ENCODE measurements at places on chromosomes 16 and 17.

- DNase-seq: no peak
These were observed 25.3 kb upstream of the TRPV3 start for GRCh38 chr17:3582915-3583314.

DNA sequence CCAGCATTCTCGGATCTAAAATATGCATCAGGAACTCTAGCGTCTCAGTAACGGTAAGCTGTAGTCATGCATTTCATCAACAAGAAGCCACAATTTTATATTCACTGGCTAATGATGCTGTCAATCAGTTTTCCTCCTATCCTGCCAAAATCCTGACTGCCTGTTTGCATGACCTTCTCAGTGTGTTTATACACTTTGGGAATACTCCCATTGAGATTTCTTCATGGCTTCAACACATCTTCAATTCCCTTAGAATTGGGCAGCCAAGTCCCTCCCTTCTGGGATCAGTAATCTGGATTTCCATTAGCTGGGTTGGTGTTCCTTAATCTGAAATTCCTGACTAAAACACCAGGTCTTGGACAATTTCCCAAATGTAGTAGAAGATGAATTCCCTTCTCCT is 348.9 kb upstream of the DYNLRB2 start:
- no peak for DNase-seq

DNA sequence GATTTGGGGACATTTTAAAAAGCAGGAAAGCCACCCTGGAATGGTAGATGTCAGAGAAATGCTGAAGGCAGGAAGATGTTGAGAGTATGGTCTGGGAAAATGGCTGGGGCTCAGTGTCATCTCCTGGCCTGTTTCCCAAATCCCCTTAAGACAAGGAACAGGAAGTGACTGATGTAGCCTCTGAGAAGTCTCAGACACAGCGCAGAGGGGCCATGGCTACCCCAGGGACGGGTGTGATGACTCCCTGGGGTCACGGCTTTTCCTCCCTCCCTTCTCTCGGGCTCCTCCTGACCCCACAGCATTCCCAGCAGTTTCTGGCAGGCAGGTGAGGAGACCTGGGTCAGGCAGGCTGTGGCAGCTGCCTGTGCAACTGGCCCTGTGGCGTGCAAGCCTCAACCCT is 45.4 kb downstream of the RAP1GAP2 start:
- DNase-seq: peak; percentile 81

DNA sequence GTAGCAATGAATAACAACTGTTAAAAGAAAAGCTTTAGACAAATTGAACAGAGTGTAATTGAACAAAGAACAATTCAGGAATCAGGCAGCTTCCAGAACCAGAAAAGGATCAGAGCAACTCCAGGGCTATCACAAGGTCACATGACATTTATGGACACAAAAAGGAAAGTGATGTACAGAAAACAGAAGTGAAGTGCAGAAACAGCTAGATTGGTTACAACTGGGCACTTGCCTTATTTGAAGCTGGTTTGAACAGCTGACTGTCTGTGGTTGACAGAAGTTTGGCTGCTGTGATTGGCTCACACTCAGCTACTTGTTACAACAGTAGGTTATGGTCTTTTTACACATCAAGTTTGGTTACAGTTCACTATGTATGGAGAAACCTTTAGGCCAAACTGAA is 14.8 kb downstream of the EFCAB5 start:
- no peak for DNase-seq

- DNase-seq: no peak
These were observed 9.2 kb upstream of the ACSF3 start for GRCh38 chr16:89084411-89084810.

DNA sequence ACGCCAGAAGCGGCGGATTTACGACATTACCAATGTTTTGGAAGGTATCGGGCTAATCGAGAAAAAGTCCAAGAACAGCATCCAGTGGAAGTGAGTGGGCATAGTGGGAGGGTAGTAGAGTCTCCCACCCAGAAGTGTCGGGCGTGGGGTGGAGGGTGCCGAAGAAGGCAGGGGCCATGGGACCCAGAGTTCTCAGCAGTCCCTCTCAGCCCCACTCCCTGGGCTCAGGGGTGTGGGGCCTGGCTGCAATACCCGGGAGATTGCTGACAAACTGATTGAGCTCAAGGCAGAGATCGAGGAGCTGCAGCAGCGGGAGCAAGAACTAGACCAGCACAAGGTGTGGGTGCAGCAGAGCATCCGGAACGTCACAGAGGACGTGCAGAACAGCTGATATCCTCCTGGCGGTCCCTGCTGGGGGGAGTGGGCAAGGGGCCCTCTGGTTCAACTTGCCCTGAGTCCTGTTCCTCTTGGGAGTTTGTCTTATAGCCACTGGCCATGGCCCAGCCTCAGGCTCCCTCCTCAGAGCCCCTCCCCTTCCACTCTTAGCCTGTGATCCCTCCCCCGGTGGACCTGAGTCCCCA is 916 bp downstream of the E2F4 start:
- DNase-seq: no peak

DNA sequence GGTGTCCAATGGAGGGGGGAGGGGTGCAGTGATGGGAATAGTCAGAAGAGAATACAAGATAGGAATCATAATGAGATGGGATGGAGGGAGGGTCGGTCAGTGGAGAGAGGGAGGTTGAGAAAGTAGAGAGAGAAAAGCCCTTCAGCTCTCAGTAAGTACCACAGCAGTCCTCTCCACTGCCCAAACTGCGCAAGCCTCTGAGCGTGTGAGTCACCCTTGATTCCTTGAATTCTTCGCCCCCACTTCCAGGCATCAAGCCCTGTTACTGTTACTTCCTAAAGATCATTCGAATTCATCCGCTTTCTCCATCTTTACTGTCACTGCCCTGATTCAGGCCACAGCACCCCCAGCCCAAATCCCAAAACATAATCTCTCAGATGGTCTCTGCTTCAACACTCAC is 2.5 kb downstream of the GUCY2D start:
- DNase-seq: peak; percentile 58

- DNase-seq: no peak
These were observed 9.8 kb downstream of the SCGB1C2 start for GRCh38 chr17:146983-147761.

DNA sequence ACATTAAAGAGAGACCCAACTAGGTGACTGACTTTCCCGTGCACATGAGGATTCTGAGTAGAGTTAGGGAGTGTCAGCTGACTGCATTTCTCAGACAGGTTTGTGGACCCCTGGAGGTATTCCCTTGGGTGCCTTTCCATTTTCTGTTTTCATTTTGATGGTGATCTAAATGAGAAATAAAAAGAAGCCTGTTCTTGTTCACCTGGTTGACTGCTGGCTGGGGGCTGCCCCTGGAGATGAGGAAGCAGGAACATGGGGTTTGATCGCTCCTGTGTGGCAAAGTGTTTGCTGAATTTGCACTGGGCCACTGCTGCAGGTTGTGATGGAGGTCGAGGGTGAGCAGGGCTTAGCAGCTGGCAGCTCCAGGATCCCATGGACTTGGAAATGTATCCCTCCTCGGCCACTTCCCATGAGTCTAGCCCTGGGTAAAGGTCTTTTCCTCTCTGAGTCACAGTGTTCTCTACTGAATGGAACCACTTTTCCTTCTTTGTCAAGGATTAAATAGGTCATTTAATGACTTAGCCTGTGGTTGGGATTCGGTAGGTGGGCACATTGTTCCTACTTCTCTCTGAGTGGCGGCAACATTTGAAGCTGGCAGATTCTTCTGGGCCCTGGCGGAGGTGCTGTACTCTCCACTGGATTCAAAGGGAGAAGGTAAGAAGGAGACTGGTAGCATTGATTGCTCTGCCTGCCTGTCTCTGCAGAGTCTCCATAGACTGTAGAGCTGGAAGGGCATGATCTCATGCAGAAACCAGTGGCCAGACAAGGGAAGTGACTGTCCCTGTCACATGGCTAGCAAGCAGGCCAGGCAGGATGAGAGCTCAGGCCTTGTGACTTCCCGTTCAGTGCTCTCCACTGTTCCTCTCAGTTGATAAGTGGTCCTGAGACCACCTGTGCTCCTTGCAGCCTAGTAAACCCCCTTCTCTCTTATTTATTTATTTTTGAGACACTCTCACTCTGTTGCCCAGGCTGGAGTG is 17.9 kb downstream of the SNX29 start:
- peak; percentile 18 for DNase-seq

- DNase-seq: no peak
These were observed 40.7 kb downstream of the SNX20 start for GRCh38 chr16:50640391-50640790.

DNA sequence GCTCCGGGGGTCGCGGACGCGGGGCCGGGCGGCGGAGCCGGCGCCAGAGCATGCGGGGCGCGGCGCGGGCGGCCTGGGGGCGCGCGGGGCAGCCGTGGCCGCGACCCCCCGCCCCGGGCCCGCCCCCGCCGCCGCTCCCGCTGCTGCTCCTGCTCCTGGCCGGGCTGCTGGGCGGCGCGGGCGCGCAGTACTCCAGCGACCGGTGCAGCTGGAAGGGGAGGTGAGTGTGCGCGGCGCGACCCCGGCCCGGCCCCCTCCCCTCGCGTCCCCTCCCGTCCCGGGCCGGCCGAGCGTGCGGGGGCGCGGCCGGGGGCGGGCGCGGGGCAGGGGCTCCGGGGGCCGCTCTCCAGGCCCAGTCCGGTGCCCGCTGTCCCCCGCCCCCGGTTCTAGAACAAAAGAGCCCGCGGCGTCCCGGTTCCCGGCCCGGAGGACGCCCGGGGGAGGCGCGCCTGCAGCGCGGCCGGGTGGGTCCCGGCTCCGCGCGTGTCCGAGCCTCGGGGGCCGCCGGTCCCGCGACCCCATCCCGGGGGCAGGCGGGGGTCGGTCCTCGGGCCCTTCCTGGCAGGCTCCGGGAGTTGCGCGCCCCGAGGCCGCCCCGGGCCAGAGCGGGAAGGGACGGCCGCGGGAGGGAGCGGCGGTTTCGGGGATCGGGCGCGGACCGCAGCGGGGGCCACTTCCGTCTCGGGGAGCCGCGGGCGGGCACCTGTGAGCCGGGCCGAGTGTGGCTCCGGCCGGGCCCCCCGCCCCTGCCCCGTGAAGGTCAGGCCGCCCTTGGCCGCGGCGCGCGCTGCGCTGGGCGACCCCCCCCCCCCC is 563 bp downstream of the METRNL start:
- DNase-seq: no peak

DNA sequence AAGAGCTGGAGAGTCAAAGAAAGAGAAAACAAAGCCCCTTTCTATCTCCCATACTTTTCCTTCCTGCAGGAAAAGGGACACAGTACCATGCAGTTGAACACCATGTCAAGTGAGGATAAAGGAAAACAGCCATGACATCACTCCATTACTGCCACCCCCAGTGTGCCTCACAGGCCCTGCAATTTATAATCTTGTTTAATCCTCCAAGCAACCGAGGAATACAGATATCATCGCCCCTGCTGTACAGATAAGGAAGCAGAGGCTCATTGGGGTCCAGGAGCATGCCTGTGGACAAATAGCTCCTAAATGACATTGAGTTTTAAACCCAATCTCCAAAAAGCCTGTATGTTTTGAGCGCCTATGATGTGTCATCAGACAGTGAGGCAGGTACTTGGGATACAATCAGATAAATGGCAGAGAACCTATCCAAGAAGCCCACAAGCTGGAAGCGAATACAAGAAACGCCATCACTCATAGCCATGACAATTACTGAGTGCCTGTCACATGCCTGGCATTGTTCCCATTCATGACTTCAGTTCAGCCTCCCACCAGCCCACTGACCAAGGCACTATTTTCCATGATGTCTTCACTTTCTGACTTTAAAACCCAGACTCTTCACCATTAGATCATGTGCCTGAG is 45.5 kb downstream of the CPPED1 start:
- DNase-seq: no peak

- no peak for DNase-seq
These were observed 1.2 kb downstream of the GID4 start for GRCh38 chr17:18040261-18040858.

DNA sequence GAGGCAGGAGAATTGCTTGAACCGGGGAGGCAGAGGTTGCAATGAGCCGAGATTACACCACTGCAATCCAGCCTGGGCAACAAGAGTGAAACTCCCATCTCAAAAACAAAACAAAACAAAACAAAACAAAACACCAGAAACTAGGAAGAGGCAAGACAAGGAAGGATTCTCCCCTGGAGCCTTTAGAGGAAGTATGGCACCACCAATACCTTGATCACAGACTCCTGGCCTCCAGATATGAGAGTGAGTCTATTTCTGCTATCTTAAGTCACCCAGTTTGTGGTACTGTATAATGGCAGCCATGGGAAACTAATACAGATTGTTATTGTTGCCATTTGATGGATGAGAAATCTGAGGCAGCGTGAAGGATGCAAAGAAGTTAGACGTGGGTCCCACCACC is 14.6 kb upstream of the CPPED1 start:
- no peak for DNase-seq

- no peak for DNase-seq
These were observed 459.8 kb downstream of the CDH8 start for GRCh38 chr16:61576476-61576875.

- peak; percentile 63 for DNase-seq
These were observed 22.6 kb downstream of the ZFHX3 start for GRCh38 chr16:73025151-73025855.

GRCh38 chr16:49858200-49859124 is 2.5 kb upstream of the ZNF423 start:
- DNase-seq: peak; percentile 34

GRCh38 chr17:32350666-32351418 is 885 bp downstream of the ZNF207 start:
- peak; percentile 66 for DNase-seq

GRCh38 chr17:76558198-76559095 is 18.6 kb downstream of the PRCD start:
- peak; percentile 50 for DNase-seq

DNA sequence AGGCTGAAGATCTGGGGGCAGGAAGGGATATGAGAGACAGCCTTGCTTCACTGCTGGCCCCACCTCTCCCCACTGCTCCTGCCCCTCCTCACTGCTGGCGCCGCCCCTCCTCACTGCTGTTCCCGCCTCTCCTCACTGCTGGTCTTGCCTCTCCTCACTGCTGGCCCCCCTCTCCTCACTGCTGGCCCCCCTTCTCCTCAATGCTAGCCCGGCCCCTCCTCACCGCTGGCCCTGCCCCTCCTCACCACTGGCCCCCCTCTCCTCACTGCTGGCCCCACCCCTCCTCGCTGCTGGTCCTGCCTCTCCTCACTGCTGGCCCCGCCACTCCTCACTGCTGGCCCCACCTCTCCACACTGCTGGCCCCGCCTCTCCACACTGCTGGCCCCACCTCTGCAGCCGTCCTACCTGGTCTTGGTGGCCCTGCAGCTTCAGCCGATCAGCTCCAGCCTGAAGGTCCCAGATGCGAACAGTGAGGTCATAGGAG is 9.5 kb upstream of the PAM16 start:
- peak; percentile 20 for DNase-seq

DNA sequence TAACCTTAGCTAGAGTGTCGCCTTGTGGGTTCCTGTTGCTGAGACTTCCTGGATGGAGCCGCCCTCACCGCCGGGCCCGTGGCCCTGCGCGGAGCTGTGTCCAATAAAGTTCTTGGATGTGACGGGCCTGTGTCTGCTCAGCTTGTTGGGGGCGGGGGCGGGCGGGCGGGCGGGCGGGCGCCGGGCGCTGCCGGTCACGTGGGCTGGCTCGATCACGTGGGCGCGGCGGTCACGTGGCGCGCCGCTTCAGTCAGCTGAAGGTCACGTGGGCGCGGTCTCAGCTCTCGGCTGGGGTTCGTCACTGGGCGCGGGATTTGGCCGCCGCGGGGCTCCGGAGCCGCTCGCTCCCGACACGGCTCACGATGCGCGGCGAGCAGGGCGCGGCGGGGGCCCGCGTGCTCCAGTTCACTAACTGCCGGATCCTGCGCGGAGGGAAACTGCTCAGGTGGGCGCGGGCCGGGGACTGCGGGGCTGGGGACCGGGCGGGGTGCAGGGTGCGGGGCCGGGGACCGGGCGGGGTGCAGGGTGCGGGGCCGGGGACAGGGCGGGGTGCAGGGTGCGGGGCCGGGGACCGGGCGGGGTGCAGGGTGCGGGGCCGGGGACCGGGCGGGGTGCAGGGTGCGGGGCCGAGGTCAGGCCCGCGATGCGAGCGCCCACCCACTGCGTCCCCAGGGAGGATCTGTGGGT is at the start of gene AMDHD2:
TSS of gene AMDHD2 (plus strand) at position 275 of the 687 bp plus-strand sequence. CDS start at position 363, 88 bp downstream.
- peak; percentile 89 for DNase-seq

GRCh38 chr17:34601416-34601815 is 22.0 kb downstream of the TMEM132E start:
- no peak for DNase-seq

All from fibroblast of skin of back (primary cell).